AG08396 (cell line): ENCODE measurements at places on chromosomes 12 and 14.

- no peak for DNase-seq
These were observed 39.4 kb upstream of the BTG1 start for GRCh38 chr12:92185052-92185451.

GRCh38 chr12:80551897-80552296 lies 107.9 kb downstream of the PTPRQ start:
- DNase-seq = peak; percentile 45

- peak; percentile 3 for DNase-seq
These were observed 106.2 kb upstream of the NAV3 start for GRCh38 chr12:77724367-77724957.

DNA sequence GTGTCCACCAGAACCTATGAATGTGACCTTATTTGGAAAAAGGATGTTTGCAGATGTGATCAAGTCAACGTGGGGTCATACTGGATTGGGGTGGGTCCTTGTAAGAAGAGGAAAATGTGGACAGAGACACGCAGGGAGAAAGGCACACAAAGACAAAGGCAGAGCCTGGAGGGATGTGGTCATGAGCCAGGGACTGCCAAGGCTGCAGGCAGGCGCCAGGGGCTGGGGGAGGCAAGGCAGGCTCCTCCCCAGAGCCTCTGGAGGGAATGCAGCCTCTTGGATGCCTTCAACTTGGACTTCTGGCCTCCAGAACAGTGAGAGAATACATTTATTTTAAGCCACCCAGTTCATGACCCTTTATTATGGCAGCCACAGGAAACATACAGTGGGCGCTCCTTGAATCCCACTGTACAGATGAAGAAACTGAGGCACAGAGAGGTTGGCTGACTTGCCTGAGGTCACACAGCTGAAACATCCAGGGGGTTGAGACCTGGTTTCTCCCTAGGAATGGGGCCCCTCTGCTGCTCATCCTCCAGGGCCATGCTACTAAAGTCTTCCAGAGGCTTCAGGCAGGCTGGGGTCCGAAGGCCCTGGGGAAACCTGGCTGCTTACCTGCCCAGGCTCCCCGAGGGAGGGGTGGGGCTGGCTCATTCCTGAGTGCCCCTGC lies 99.7 kb downstream of the RFLNA start:
- DNase-seq = no peak
